ENCODE measurements at places on chromosomes 13 and 19.

GRCh38 chr19:13053238-13053637 lies 49.4 kb downstream of the LYL1 start:
- DNase-seq: no peak

DNA sequence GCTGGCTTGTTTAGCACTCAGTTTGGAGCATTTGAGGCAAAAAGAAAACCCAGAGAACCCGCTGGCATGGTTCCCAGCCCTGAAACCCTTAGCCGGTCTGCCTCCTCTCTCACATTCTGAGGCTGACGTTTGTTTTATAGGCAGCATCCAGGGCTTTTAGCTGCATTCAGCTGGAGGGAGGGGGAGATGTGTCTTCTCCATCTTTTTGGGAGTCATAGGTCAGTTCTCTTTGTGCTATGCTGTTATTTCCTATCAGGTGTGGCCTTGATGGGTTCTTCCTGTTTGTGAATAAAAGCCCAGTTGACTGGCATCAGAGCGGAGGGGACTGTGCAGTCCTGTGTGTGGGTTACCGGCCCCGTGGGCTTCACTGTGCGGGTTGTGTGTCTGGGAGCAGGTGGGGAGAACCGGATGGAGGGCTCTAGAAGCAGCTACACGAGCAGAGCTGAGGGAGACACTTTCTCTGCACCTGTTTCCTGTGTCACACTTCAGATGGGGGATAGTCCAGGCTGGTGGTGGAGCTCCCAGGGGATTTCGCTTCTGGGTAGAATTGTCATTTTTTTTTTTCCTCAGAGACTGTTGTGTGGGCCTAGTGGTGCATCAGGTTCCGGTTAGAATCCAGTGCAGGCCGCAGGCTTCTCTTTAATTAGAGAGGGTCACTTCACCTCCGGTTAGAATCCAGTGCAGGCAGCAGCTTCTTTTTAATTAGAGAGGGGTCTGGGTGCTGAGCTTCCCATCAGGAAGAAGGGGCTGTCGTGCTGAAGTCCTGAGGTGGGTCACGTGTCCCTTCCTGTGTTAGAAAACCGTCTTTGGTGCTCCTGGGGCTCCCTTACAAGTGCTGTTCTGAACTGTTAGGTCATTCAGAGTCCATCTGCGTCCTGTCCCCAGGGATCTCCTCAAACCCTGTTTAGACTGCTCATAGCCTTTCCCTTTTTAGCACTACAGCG lies 69.6 kb downstream of the ARHGEF7 start:
- DNase-seq: peak; percentile 13

DNA sequence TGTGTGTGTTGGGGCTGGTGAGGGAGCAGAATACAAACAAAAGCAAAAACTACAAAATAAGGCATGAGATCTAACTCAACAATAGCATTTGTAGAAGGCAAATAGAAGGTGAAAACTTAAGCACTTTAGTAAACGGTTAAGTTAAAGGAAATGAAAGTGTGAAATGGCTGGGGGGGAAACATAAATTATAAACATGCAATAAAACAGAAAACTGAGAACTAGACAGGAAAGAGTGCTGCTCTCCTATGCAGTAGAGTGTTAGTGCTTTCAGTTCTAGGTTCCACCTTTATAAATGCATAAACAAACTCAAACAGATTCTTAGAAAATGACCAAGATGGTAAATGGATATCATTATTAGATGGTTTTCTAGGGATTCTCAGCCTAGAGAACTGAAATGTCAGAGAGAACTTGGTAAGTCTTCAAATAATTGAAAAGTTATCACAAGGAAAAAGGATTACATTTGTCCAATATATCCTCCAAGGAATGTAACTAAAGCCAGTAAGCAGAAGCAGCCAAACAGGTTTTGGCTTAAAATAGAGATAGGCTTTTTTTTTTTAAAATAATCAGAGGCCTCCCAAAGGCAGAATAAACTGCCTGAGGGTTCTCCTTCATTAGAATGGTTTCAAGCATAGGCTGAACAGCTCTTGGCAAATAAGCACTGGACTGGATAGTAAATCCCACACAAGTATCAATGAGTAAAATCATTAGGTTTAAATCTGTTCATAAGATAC lies 23.3 kb downstream of the RBM26 start:
- DNase-seq: no peak

GRCh38 chr19:47778954-47779351 lies 450 bp downstream of the SELENOW start:
- DNase-seq: no peak

DNA sequence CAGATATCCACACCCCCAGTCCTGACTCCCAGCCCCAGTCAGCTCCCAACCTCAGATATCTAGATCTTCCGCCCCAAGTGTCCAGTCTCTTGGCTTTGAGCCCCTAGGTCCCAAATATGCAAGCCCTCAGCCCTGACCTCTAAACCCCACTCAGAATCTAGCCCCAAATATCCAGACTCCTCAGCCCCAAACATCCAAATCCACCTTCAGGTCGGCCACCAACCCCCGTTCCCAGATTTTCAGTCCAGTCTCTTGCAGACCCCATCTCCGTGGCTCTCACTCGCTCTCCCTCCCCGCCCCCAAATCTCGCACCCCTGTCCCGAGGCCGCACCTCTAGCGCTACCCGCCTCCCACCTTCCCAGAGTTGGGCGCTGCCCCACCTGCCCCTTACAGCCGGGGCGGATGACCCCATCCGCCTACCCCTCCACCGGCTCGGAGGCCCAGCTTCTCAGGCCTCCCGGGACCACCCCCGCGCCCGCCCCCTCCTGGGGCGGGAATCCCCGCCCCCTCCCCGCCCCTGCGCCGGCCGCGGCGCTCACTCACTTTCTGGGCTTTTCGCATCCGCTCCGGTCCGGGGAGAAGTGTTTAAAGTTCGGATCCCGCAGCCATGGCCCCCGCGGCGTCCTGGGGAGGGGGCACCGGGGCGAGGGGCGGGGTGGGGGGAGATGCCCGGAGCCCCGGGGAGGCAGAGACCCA lies 604 bp downstream of the ERFL start:
- peak; percentile 49 for DNase-seq

DNA sequence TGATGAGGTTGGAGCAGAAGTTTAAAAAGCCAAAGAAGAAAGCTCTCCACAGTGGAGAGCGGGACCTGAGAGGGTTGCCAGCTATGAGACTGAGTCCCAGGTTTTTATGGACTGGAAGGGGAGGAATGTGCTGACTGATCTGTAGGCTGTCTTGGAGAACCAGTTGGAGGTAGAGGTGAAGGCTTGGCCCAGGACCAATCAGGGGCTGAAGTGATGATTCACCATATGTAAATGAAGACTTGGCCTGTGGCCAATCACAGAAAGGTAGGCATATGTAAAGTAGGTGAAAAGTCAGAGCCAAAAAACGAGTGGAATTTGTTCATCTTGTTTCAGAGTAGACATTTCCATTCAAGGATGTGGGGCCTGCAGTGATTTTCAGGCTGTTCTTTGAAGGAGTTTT lies 17.5 kb upstream of the KBTBD6 start:
- DNase-seq: no peak

DNA sequence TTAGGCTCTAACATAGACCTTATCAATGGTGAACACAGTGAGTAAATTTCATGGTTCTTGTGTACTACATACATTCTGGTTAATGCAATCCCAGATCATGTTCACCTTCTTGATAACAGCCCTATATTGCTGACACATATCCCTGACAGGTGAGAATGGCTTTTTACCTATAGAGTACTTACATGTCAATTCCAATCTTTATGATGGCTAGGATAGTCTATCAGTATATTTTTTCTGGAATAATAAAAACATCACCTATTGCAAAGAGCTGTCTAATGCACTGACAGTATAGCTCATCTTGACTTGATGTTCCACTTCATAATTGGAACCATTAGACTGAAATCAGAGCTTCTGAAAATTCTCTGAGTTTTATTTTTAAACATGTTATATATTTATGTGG lies 199.4 kb downstream of the ENOX1 start:
- no peak for DNase-seq

DNA sequence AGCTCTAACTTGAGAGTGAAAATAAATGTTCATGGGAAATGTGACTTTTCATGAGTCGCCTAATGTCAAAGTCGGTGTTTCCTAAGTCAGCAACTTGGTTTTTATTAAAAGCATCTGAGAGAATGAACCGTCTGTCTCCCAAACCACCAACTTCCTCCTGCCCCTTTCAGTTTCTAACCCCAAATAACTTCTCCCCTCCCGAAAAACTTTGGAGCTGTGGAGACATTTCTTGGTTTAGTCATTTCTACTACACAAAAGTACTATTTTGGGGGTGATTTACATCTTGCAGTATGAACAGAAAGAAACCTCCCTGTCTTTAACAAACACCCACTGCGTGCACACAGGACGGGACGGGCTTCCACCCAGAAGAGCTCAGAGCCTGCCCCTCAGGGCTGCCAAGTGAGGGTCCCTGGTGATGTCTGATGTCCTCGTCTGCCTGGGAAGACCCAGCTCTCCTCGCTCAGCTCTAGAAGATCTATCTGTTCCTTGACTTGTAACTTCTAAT lies 65.0 kb downstream of the RASA3 start:
- peak; percentile 27 for DNase-seq

DNA sequence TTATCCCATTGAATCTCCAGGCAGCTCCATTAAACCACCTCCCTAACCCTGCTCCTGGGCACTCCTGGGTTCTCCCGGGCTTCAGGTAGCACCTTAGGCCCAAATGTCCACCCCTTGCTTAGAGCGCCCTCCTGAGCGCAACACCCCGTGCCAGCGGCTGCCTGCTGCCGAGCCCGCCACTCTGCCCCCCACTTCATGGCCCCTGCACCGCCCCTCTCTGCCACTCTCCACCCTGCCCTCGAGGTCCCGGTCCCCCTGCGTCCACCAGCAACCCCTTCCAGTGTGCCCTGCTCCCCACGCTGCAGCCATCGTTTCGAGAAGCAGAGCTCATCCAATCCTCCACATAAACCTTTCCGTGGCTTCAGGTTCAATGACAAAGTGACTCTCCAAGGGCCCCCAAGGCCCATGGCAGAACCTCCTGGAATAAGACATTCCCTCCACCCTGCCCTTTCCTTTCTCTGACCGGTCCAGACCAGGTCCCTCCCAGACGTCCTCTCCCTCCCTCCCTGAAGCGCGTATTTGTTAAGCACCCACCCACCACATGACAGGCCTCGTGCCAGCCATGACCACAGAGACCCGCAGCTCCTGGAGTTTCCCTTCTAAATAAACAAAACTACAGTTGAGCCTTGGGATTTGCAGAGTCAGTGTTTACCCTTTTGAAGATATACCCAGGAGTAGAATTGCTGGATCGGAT lies 66.6 kb downstream of the ARHGEF18 start:
- DNase-seq: no peak

DNA sequence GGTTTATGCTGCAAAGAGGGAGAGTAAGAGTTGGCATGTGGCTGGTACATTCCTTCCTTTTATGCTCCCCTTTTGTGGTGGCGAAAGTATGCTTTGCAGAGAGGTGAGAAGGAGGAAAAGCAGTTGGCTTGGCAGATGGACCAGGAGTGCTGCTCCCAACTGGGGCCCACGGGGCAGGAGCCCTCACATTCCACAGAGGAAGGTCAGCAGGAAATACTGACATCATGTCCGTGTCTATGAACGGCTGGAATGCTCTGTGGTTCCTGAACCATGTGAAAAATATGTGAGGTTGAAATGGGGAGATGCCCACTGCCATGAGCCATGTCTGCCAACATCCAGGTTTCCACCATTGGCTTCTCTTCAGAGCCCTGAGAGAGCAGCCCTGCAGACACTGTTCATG lies 33.3 kb upstream of the GAS6 start:
- no peak for DNase-seq

DNA sequence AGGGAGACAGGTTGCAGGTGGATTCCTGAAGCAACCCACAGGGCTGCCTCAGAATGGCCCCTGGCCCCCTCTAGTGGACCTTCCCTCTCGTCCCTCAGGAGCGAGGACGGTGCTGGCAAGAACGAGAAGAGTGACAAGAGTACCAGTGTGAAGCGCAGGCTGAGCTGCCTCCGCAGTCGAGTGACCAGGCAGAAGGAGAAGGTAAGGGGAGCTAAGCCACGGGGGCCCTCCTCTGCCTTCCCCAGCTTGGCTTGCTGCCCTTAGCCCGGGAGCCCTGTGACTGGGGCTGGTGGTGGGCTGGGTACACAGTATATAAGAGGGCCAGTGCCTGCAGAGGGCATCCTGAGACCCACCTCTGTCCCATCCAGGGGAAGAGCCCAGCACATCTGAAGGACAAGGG lies 34.0 kb downstream of the ARHGEF18 start:
- no peak for DNase-seq

DNA sequence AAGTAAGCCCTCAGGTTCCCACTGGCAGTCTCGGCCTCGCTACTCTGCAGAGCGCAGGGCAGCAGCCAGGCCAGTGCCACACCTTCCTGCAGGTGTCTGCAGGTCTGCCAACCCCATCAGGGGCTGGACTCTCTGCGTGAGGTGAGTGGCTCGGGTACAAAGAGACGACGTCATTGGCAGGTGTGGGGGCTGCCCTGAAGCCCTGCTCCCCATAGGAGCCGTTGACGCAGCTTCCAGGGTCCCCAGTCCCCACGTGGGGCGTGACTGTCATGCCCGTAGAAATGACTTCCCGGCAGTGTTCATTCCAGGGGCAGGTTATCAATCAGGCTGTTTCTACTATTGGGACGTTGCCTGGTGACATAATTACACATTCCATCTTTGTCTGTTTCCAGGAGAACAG lies 15.3 kb upstream of the GJB6 start:
- DNase-seq: no peak

DNA sequence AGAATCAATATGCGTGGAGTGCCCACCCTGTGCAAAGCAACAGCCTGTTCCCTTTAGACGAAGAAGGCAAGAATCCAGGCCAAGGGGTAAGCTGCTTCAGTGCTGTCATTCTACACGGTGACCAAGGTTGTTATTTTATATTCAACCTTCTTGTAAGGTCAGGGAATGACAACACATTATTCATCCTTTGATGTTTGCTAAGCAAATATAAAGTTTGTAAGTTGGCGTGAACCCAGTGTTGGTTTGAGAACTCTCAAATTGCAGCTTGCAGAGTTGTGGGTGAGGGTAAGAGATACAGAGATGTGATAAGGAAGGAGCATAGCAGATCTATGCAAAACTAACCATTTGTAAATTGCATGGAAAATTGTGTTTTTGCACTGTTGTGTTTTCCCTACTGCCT lies 436.7 kb downstream of the FGF9 start:
- DNase-seq: no peak

- DNase-seq: peak; percentile 74
Measured at GRCh38 chr19:49889687-49890348, 6.9 kb downstream of the IL4I1 start.

- no peak for DNase-seq
Measured at GRCh38 chr19:49442354-49442753, 1.0 kb upstream of the SLC17A7 start.

DNA sequence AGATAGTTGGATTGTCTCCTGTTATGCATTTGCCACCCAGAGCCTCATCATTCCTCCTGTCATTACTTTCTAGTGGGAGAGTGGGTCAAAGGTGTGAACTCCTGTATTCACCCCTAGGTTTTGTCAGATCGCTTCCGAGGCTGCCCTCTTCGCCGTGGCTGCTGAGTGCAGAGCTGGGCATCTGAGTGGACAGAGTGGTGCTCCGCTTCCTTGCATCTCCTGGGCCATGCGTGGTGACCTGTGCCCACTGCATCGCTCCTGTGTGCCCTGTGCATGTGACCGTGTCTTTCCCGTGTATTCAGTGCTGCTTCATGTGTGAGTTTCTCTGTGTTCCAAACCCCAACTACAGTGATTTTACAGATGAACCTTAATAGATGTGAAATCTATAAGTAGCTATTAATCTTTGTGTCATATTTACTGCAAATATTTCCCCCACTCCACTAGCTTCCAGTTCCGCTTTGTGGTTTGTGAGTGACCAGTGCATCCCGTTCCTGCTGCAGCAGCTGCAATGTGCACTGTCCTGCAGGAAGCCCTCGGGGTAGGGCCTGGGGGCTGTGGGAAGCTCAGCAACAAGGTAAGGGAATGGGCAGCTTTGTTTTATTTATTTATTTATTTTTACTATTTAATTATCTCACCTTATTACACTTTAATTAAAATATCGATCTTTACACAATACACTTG lies 53.1 kb downstream of the C13orf46 start:
- no peak for DNase-seq

GRCh38 chr19:16141043-16141442 lies 2.4 kb upstream of the HSH2D start:
- no peak for DNase-seq
